Activated T-helper 1 cell treated with Interleukin-2 at 50 U/mL for 16 hours (primary cell): ENCODE measurements at places on chromosomes 2 and 18.

DNA sequence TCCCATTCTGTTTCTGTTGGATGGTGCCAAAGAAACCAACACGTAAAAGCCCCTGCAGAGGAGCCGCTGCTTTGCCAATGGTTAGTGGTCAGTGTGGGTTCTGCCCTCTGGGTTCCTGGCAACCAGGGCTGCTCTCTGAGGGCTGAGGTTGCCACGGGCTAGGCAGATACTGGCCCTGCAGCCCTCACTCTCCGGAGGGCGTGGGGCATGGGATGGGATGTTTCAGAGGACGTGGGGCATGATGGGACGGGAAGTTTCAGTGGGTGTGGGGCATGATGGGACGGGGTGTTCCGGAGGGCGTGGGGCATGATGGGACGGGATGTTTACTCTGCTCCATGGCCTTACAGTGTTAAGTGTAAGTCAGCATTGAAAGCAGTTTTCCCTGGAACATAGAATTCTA, 34.2 kb downstream of the ADI1 start:
- no peak for DNase-seq

DNA sequence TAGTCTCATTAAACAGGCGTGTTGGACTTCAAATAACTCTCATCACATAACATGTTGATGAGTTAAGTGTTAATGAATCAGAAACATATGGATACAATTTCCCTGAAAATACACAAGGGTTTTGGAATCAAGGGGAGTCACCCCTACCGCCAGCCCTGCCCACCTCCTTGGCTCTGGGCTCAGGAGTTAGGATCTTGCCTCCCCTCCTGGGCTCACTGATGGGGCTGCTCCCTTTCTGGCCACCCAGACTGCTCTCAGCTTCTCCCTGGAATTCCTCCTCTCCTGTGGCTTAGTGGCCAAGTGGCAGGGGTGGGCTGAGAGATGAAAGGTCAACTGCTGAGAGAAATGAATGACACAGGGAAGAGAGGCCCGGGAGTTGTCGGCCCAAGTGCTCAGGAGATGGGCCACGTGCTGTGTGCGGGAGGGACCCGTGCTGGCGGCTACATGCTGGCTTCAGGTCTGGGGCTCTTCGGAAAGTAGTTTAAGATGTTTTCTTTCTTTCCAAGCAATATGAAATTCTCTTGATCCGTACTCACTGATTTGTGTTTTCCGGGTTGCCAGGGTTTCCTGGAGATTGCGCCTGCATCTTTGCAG, 55.8 kb upstream of the TNP1 start:
- DNase-seq: no peak

GRCh38 chr2:207725873-207726578, 14.6 kb downstream of the CCNYL1 start:
- no peak for DNase-seq

DNA sequence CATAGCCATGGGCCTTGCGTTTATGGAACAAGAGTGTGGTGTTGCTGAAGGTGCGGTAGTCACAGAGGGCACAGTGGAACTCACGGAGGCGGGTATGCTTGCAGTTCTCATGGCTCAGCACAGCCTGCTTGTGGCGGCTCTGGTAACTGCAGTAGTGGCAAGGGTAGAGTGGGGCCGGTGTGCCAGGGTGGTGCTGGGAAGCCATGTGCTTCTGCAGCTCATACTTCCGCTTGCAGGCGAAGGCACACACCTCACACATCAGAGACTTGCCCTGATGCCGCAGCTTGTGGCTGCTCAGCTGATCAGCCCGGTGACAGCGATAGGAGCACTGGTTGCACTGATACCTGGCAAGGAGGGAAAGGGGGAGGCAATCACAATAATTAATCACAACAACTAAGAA, 14.7 kb downstream of the ZNF142 start:
- no peak for DNase-seq

- no peak for DNase-seq
Measured at GRCh38 chr2:112272669-112273068, 2.7 kb upstream of the ZC3H6 start.

GRCh38 chr18:69484699-69485396, 84.2 kb downstream of the DOK6 start:
- no peak for DNase-seq
